ENCODE measurements at places on chromosomes 7 and 10. TPM values are rescaled to one million over a fixed set of nuclear protein-coding genes. Genes with fewer than 3 reads are reported as not detected.

The CC2D2B gene
- total RNA-seq, result 5.0 TPM

The LIPF gene
- total RNA-seq, result not detected

The BTBD16 gene
- not detected for total RNA-seq

The MOGAT3 gene
- total RNA-seq, result not detected

The CNTNAP2 gene
- total RNA-seq, result 8.9 TPM

The PYROXD2 gene
- total RNA-seq, result 18.5 TPM

The ANXA8 gene
- 7.3 TPM for total RNA-seq

The FAM13C gene
- 79.9 TPM for total RNA-seq

The ABCB1 gene
- 10.5 TPM for total RNA-seq

The CASD1 gene
- 21.9 TPM for total RNA-seq

The SLC13A1 gene
- not detected for total RNA-seq

The ITIH5 gene
- 39.1 TPM for total RNA-seq

The ARHGEF35 gene
- total RNA-seq, result 4.5 TPM

The DNAJC12 gene
- 2.5 TPM for total RNA-seq

The ZNF33B gene
- 18.1 TPM for total RNA-seq

The UNC5B gene
- total RNA-seq, result 2.2 TPM

The SPRN gene
- 0.12 TPM for total RNA-seq

The ADCYAP1R1 gene
- total RNA-seq, result 28.2 TPM
